ENCODE measurements at places on chromosomes 13 and 19. TPM values are rescaled to one million over a fixed set of nuclear protein-coding genes. Genes with fewer than 3 reads are reported as not detected.

- DNase-seq = no peak
Observed at GRCh38 chr19:46736531-46737297, 9.1 kb upstream of the FKRP start.

DNA sequence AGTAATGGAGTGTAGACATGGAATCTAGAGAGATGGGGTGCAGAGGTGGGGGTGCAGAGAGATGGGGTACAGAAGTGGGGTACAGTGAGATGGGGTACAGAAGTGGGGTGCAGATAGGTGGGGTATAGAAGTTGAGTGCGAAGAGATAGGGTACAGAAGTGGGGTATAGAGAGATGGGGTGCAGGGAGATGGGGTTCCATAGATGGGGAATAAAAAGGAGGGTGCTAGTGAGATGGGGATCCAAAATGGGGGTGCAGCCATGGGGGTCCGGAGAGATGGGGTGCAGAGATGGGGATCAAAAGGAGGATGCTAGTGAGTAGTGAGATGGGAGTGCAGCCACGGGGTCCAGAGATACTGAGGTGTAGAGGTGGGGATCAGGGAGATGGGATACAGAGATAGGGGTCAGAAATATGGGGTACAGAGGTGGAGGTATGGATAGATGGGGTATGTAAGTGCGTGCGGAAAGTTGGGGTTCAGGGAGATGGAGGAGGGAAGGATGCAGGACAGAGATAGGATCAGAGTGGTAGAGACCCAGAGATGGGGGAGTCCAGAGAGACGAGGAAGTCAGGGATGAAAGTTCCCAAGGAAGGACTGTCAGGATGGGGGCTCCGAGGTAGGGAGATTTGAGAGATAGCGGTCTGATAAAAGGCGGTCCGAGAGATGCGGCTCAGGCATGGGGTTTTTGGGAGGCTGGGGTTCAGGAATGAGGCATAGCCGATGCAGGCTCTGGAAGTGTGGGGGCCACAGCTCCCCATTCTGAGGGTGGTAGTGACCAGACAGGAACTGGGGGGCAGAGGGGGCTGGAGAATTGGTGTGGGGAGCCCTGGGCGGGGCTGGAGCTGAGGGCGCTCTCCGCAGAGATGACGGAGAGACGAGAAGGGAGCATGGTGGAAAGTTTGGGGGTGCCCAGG, 3.4 kb downstream of the PALM3 start:
- DNase-seq = no peak

DNA sequence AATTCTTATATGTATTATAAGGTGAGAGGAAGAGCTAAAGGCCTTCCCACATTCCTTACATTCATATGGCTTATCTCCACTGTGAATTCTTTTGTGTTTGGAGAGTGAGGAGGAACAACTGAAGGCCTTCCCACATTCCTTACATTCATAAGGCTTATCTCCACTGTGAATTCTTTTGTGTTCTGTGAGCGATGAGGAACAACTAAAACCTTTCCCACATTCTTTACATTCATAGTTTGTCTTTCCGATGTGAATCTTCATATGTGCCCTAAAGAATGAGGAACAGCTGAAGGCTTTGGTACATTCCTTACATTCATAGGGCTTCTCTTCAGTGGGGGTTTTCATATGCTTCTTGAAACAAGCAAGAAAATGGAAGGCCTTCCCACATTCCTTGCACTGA, 13.3 kb downstream of the ZNF699 start:
- DNase-seq = no peak

GRCh38 chr13:80988391-80989151, 647.6 kb upstream of the SPRY2 start:
- no peak for DNase-seq

PRKCG gene
- total RNA-seq = not detected
